ENCODE measurements at places on chromosomes 16 and 17. TPM values are rescaled to one million over a fixed set of nuclear protein-coding genes. Genes with fewer than 3 reads are reported as not detected.
A peak's percentile ranks its signal among the peaks of the same experiment; 100 is the strongest.

DNA sequence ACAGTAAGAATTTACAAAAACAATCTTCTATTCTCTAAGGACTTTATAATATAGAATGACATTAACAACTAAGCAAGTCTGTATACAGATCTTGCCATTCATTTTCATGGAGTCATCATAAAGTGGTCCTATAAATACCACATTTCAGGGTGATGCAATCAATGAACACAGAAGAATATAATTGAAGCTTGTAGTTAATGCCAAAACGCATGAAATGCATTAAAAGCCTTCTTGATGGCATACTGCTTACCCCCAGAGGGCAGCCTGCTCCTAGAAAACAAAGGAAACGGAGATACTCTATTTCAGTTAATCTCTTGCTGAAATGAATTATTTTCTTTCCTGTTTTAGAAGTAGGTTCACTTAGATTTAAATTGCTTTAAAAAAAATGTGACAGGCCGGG is 45.2 kb upstream of the STAC2 start:
- no peak overlapping the region for H3K4me3 ChIP-seq
- H3K27ac ChIP-seq, result no peak overlapping the region
- DNase-seq, result peak; percentile 8
- H3K36me3 ChIP-seq, result no peaks in the 10 kb centered on the region

DNA sequence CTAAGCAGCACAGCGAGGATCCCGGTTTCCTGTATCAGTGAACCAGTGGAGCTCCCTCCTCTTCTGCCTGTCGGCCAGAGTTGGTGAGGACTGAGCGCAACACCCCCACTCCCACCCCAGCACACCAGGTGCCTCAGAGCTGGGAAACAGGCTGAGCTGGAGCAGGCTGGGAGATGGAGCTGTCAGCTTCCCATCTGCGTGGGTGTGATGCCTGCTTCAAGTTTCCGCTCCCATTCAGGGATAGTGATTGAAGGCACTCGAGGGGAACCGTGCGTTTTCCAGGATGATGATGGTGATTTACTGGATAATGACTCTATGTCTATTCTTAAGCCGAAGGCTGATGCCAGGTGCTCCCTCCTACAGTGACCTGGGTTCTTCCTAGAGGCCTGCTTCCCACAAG is 144.5 kb downstream of the TMEM132E start:
- H3K4me3 ChIP-seq, result no peak overlapping the region
- peaks cover 30% of the 10 kb centered on the region for H3K27me3 ChIP-seq
- H3K36me3 ChIP-seq, result no peaks in the 10 kb centered on the region
- DNase-seq, result no peak
- H3K4me1 ChIP-seq, result no peaks in the 10 kb centered on the region
- no peak overlapping the region for H3K27ac ChIP-seq

DNA sequence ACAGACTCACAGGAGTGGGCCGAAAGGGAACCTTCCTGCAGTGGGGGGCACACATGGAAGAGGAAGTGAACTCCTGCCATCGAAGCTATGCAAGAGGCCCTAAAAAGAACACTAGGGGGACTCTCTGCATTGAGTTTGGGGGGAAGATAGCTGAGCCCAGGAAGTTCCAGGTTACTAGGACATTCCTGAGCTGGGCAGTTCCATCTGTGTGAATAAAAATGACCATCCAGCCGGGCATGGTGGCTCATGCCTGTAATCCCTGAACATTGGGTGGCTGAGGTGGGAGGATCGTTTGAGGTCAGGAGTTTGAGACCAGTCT is 211.8 kb downstream of the ZNF423 start:
- no peak for DNase-seq
- peaks cover 9% of the 10 kb centered on the region for H3K4me1 ChIP-seq

- H3K4me1 ChIP-seq, result no peaks in the 10 kb centered on the region
- no peak overlapping the region for H3K4me3 ChIP-seq
- H3K27ac ChIP-seq, result no peak overlapping the region
- H3K27me3 ChIP-seq, result no peaks in the 10 kb centered on the region
These were observed 103.7 kb downstream of the RBFOX1 start for GRCh38 chr16:7436306-7436705.

DNA sequence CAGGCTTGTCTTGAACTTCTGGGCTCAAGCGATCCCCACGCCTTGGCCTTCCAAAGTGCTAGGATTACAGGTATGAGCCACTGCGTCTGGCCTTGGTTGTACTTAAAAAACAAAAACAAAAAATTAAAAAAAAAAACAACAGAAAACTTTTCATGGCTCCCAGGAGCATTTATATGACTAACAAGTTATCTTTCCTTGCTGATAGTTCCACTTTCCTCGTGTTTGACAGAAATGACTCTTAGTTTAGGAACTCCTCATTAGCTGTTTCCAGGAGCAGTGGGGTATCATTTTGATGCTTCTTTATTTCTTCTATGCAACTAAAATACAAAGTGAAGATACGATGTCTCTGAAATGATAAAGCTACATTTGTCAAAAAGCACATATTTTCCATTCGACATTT is 165.4 kb downstream of the PRKCA start:
- H3K4me3 ChIP-seq, result no peak overlapping the region
- no peak for DNase-seq
- no peaks in the 10 kb centered on the region for H3K36me3 ChIP-seq
- peaks cover 35% of the 10 kb centered on the region for H3K4me1 ChIP-seq
- no peaks in the 10 kb centered on the region for H3K27me3 ChIP-seq
- H3K27ac ChIP-seq, result no peak overlapping the region

- no peak overlapping the region for H3K27ac ChIP-seq
- no peaks in the 10 kb centered on the region for H3K27me3 ChIP-seq
- peaks cover 5% of the 10 kb centered on the region for H3K36me3 ChIP-seq
- H3K4me1 ChIP-seq, result peaks cover 11% of the 10 kb centered on the region
- no peak for DNase-seq
These were observed 10.9 kb downstream of the KIFC3 start for GRCh38 chr16:57791195-57791892.

DNA sequence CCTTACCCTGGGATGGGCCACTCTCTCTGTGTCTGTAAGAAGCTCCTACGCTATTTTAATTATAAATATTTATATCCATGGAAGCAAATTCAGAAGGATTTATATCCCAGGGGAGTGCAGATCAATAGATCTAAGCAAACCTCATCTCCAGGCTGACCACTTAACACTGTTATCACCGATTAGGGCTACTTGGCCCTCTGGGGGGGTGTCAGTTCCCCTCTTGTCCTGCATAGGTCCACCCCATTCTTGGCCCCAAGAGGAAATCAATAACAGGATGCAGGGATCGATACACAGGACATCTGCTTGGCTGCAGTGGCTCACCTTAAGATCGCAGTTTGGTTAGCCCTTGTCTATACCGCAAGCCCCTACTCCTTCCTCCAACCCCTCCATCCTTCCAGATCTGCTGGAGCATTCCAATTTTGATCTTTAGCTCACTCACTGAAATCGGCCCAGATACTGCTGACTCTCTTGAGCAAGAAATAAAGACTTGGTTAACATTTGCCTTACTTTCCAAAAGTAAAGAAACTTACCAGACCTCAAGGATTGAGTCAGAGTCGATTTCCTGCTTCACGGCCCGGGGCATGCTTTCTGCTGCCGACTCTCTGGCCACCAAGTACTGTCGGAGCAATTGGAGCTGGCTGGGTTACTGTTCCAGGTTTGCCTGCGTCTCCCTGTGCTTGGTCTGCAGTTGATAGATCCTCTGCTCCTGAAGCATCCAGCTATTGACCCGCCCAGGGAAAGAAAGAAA is 112.3 kb upstream of the PMFBP1 start:
- no peak overlapping the region for H3K27ac ChIP-seq
- no peaks in the 10 kb centered on the region for H3K27me3 ChIP-seq
- no peaks in the 10 kb centered on the region for H3K36me3 ChIP-seq
- no peak overlapping the region for H3K4me3 ChIP-seq
- DNase-seq, result no peak

Gene PRKCB
- total RNA-seq, result 0.89 TPM

- no peak overlapping the region for H3K27ac ChIP-seq
- H3K36me3 ChIP-seq, result no peaks in the 10 kb centered on the region
- no peaks in the 10 kb centered on the region for H3K4me1 ChIP-seq
- H3K4me3 ChIP-seq, result no peak overlapping the region
- DNase-seq, result no peak
- no peaks in the 10 kb centered on the region for H3K27me3 ChIP-seq
These were observed 54.9 kb downstream of the SDR42E1 start for GRCh38 chr16:81956213-81956948.

GRCh38 chr16:59634951-59635350 is 900.8 kb upstream of the GOT2 start:
- H3K4me1 ChIP-seq, result no peaks in the 10 kb centered on the region
- no peak overlapping the region for H3K27ac ChIP-seq
- no peak for DNase-seq

Data from HCT116 (cell line).